Activated CD4-positive, alpha-beta T cell treated with anti-CD3 and anti-CD28 coated beads, Interleukin-2, amount 10 ng/mL, durations not matched to agents 7 days and 5 days (primary cell): ENCODE measurements at places on chromosomes 1 and 21. TPM values are rescaled to one million over a fixed set of nuclear protein-coding genes. Genes with fewer than 3 reads are reported as not detected.
A peak's percentile ranks its signal among the peaks of the same experiment; 100 is the strongest.

GRCh38 chr1:51920130-51920529, 41.6 kb upstream of the NRDC start:
- H3K27ac ChIP-seq: no peak overlapping the region
- no peak overlapping the region for H3K4me3 ChIP-seq
- no peaks in the 10 kb centered on the region for H3K36me3 ChIP-seq
- no peaks in the 10 kb centered on the region for H3K4me1 ChIP-seq
- peaks cover 20% of the 10 kb centered on the region for H3K27me3 ChIP-seq
- no peak for DNase-seq

- peaks cover 2% of the 10 kb centered on the region for H3K4me1 ChIP-seq
- no peaks in the 10 kb centered on the region for H3K36me3 ChIP-seq
These were observed 50.7 kb upstream of the TNFSF4 start for GRCh38 chr1:173257805-173258204.

GRCh38 chr1:203324105-203325025, 19.0 kb downstream of the BTG2 start:
- H3K27me3 ChIP-seq: no peaks in the 10 kb centered on the region
- peaks cover 91% of the 10 kb centered on the region for H3K4me1 ChIP-seq
- H3K4me3 ChIP-seq: peak overlapping the region; percentile 66
- peak; percentile 73 for DNase-seq
- H3K27ac ChIP-seq: peak overlapping the region; percentile 95

DNA sequence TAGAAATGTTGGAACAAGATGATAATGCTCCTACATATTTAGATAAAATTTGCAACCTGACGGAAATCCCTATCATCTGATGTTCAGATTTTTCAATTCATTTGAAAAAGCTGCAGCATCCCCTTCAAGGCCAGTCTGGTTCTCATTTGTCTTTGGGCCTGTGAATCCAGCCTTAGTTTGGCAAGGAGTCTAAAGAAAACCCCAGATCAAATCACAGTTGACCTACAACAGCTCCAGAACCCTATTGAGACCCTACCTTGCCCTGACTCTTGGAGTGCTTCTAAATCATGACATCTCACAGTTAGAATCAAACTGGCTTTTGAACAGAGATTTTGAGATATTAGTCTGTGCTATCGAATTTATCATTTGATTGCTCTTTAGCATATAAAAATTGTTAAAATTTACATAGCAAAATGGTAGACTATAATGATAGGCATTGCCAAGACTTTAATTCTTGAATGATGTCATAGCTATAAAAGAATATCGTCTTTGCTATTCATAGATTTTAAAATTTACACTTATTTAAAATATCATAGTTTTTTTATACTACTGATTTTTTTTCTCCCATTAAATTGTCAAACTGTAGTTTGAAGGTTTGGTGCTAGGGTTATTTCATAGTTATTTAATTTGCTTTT, 2.2 kb downstream of the PPP2R5A start:
- H3K4me1 ChIP-seq: peaks cover 60% of the 10 kb centered on the region
- no peak for DNase-seq
- H3K27ac ChIP-seq: peak overlapping the region; percentile 97
- no peaks in the 10 kb centered on the region for H3K27me3 ChIP-seq

DNA sequence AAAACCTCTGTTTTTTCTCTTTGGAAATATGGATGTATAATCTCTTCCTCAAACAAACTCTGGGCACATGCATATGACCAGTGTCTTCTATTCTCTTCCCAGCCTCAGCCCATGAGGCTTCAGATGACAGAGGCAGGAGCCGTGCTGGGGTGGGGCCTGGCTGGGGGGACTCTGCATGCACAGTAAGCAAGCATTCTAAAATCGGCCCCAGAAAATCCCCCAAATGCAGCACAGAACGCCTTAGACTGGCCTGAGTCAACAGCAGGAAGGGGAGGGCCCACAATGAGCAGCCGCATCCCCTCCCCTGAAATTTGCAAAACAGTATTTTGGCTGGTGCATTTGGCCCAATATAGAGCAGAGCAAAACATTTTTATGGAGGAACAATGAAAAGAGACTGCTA, 47.8 kb downstream of the ITPKB start:
- peak; percentile 47 for DNase-seq
- peak overlapping the region; percentile 80 for H3K27ac ChIP-seq
- H3K4me3 ChIP-seq: peak overlapping the region; percentile 13
- peaks cover 62% of the 10 kb centered on the region for H3K36me3 ChIP-seq
- no peaks in the 10 kb centered on the region for H3K27me3 ChIP-seq
- H3K4me1 ChIP-seq: peaks cover 88% of the 10 kb centered on the region

PCSK9 gene
- total RNA-seq: not detected

DNA sequence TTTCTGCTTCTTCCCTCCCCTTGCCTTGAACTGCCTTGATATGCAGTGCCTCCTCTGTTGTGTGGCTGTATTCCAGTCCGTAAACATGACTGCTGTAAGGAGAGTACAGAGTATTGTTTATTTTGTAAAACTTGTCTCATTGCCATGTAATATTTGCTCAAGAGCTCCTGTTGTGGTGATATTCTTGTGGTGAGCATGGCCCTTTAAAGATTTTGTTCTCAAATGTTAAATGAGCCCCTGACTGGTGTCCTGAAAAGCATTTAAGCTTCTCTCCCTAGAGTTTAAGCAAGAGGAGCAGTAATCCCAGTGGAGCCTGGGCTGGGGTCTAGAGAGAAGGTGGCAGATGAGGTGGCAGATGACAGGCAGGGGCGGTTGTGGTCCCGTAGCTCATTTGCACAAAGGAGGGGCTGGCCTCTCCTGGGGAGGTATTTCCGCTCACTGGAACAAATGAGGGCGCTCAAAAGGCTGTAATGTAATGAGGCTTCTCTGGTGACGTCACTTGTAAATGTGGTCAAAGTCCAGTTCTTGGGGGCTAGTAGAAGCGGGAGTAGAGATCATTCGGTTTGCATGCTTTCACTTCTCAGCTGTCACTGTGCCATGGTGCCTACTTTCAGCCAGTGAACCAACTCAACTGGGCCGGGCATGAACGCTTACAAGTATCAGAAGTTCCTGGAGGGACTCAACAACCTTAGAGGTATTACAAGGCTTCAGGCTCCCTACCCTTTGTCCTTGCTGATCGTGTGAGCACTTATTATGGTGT, 46.0 kb upstream of the MACF1 start:
- H3K4me1 ChIP-seq: peaks cover 2% of the 10 kb centered on the region
- no peak overlapping the region for H3K4me3 ChIP-seq
- H3K36me3 ChIP-seq: no peaks in the 10 kb centered on the region
- H3K27ac ChIP-seq: no peak overlapping the region

- H3K27ac ChIP-seq: no peak overlapping the region
- H3K4me3 ChIP-seq: no peak overlapping the region
- DNase-seq: no peak
- H3K27me3 ChIP-seq: peaks cover 2% of the 10 kb centered on the region
- no peaks in the 10 kb centered on the region for H3K36me3 ChIP-seq
These were observed 81.8 kb downstream of the CDC7 start for GRCh38 chr1:91582431-91582921.

DNA sequence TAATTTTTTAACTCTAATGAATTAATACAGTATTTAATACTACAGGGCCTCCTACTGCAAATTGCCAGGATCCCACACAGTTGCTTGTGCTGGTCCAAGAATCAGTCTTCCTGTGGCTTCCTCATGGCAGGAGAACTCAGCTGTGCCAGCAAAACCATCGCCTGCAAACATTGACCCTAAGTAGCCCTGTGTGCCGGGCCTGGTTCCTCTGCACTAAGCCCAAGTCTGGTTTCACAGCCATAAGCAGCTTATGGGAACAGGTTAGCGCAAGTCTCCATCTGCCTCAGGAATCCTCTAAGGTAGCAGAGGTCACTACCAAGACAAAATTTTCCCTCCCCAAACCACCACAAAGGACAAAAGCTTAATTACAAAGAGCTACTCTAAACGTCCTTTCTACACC, 216.6 kb downstream of the PLA2G4A start:
- H3K27me3 ChIP-seq: no peaks in the 10 kb centered on the region
- no peaks in the 10 kb centered on the region for H3K36me3 ChIP-seq

PDPN gene
- not detected for total RNA-seq

GRCh38 chr1:147246910-147247655, 4.6 kb downstream of the CHD1L start:
- H3K36me3 ChIP-seq: peaks cover 19% of the 10 kb centered on the region
- DNase-seq: no peak
- no peak overlapping the region for H3K27ac ChIP-seq
- H3K4me3 ChIP-seq: no peak overlapping the region
- H3K27me3 ChIP-seq: no peaks in the 10 kb centered on the region

CFHR1 gene
- total RNA-seq: not detected

DNA sequence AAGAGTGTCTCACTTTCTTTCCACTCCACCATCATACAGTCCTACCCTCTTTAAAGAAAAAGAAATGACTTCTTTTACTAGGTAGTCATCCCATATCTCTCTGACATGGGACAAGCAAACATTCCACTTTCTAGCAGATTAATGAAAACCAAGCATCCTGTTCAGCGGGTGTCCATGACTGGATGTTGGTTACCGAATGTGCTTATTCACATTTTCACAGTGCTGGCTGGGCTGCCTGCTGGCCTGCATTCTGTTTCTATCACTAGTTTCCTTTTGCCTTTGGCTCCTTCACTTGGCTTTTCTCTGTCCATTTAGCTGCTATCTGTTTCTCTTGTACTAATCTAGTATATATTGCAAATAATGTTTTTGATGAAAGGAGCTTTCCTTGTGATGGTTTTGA, 598.4 kb downstream of the RWDD3 start:
- H3K36me3 ChIP-seq: no peaks in the 10 kb centered on the region
- H3K4me1 ChIP-seq: no peaks in the 10 kb centered on the region
- no peaks in the 10 kb centered on the region for H3K27me3 ChIP-seq
- H3K27ac ChIP-seq: no peak overlapping the region
- no peak for DNase-seq
- H3K4me3 ChIP-seq: no peak overlapping the region

DNA sequence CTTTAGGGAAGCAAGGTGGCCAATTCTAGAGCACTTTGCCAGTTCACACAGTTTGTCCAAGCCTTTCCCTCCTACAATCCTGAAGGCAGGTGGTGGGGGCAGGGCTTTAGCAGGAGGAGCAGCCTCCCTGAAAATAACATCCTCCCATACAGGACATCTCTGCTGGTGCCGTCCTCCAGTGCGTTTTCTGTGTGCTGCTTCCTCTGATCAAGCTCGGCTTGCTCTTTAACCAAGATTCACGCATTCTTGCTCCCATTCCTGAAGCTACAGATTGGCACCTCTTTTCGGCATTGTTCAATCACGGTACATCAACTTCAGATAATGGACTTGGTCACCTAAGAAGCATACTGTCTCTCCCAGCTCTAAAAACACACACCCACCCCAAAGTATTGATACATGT, 7.5 kb upstream of the DPT start:
- peaks cover 9% of the 10 kb centered on the region for H3K27me3 ChIP-seq
- no peaks in the 10 kb centered on the region for H3K4me1 ChIP-seq
- no peak for DNase-seq
- no peak overlapping the region for H3K4me3 ChIP-seq
- H3K27ac ChIP-seq: no peak overlapping the region
- H3K36me3 ChIP-seq: no peaks in the 10 kb centered on the region

GRCh38 chr1:11153184-11153583, 36.0 kb upstream of the ANGPTL7 start:
- no peak overlapping the region for H3K27ac ChIP-seq
- H3K4me3 ChIP-seq: no peak overlapping the region
- peaks cover 7% of the 10 kb centered on the region for H3K4me1 ChIP-seq

TMEM240 gene
- 1.3 TPM for total RNA-seq
